Globus pallidus (tissue), 1 donor: ENCODE measurements at places on chromosomes 5 and 9.

DNA sequence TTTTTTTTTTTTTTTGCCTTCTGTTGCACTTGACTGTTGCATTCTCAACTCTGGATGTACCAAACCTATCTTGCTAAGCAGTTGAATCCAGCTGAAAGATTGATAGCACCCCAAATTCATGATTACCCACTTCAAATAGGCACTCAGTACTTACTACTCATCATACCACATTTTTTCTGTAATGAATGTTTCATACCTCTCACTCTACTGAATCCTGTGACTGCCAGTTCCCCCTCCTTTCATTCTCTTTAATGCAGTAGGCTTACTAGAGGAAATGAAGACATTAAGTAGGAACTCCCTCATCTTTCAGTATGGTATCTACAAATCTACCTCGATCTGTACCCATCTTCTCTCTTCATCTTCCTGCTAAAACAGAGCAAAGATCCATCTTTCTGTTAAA is 6.8 kb downstream of the INVS start:
- no peak for DNase-seq

GRCh38 chr9:133098104-133098754 is 22.8 kb downstream of the RALGDS start:
- no peak for DNase-seq

- no peak for DNase-seq
Measured at GRCh38 chr5:86354664-86355063, 263.1 kb upstream of the COX7C start.

- no peak for DNase-seq
Measured at GRCh38 chr5:10800852-10801251, 39.8 kb upstream of the DAP start.

- DNase-seq = no peak
Measured at GRCh38 chr9:124854822-124855221, 1.6 kb downstream of the WDR38 start.

DNA sequence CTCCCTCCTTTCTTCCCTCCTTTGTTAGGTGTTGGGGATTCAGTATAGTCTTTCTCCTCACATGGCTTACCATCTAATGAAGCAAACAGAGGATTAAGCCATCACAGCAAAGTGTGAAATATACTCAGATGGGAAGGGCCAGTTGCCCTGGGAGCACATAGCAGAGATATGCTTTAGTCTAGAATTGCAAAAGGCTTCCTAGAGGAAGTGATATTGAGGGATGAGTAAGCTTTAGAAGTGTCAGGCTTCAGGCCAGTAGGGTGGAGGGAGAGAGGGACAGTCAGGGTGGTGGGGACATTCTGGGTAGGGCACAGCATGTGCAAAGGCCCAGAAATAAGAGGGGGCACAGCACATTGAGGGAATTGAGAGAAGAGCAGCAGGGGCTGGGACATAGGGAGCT is 46.2 kb upstream of the GLRA1 start:
- DNase-seq = no peak

DNA sequence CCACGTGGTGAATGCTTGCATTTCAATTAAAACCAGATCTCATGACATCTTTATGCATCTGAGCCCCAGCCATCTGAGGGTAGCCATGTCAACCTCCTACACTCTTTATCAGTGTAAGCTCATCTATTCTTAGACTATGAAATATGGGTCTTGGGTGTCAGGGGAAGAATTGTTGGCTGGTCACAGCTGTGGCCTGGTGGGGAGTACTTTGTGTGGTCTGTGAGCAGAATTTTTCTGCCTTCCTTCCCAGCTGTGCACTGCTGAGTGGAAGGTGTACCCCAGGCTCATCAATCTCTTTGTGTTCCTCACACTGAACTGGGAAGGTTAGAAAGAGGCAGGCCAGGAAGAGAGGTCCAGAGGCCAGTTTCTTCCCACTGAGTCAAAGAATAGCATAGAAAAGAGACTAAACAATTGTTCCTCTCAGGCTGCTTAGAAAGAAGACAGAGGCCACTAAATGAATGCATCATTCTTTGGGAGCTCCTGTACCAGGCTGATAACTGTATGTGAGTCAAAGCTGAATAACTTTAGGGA is 202.7 kb upstream of the RGMB start:
- peak; percentile 32 for DNase-seq

DNA sequence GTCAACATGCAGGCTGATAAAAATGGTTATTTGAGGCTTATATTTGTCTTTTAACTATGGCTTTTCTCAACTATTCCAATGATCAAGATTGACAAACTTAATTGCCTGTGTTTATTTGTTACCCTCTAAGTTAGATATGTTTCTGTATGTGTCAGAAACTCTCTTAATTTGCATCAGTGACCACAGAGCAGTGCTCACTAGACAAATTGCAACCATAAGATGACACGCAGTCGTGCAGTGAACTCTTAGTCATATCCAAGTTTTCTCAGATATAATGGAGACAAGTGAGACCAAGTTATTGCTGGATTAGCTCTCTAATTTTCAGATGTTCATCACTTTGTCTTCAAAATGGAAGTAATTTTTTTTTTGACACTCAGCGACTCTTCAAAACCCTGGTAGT is 342.2 kb upstream of the RFX3 start:
- DNase-seq = no peak

- DNase-seq = no peak
Measured at GRCh38 chr5:78666041-78666444, 17.5 kb upstream of the LHFPL2 start.

DNA sequence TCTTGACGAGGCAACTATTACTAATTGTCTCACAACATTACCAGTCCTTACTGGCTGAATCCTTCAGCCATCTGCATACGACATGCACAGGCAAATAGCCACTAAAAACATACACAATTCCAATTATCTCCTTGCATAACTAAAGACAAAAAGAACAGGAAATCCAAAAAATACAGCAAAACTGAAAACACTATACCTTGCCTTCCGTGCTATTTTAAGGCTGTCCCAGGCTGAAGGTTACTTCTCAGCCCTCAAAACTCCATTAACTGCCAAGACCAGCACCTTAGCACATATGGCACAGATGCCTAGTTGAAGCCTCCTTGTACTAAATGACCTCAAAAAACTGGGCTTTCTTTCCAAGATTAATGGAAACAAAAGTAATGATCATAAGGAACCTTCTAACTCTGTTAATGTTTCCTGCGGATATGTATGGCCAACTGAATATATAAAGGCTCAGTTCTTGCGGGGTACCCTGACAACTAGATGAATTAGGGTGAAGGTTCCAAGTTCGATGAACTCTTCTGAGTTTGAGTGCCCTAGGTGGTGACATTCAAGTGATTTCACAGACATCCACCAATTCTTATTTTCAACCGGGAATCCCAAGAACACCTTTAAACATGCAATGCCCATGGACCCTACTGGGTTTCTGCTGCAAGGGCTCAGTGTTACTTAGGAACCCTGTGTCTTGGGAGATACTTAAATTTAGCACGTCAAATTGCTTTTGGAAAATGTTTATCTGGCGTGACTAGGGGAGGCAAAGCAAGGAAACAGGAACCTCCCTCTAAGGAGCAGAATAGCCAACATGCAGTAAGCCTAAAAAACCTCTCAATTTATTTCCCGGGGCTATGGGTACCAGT is 455.3 kb downstream of the RAB3C start:
- no peak for DNase-seq

GRCh38 chr5:84779186-84779585 is 394.5 kb upstream of the EDIL3 start:
- DNase-seq = peak; percentile 8

- peak; percentile 90 for DNase-seq
Measured at GRCh38 chr9:126842977-126843799, 17.3 kb upstream of the ZBTB34 start.

DNA sequence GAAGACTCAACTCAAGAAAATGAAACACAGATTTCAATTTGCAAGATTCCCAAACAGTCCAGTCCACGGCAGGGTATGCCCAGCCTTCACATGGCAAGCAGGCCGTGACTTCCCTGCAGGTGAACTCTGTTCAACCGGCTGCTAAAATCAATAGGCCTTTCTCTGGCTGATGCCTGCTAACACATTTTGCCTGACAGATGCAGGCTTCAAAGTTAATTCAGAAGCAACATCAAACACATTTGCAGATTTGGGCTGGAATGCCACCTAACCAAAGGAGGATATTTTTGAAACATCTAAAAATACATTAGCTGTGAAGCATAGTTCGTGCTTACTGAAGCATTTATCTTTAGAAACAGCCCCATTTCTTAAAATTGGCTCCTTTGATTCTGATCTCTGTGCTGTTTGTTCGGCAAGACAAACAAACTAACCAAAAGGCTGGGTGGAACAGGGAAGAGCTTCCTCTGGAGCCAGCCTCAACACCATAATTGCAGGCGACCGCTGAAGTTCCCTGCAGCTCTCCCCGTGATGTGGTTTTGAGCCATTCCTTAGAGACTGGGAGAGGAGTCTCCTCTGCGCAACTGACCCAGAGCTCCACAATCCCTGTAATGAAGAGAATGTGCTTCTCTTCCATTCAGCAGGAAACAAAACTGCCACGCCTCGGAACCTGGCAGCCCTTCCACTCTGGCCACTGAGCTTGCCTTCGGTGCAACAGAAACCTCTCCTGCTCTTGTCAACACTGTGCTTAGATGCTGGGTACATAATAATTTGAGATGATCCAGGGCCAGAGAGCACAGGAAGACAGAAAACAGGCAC is 126.5 kb downstream of the MYO10 start:
- DNase-seq = no peak

DNA sequence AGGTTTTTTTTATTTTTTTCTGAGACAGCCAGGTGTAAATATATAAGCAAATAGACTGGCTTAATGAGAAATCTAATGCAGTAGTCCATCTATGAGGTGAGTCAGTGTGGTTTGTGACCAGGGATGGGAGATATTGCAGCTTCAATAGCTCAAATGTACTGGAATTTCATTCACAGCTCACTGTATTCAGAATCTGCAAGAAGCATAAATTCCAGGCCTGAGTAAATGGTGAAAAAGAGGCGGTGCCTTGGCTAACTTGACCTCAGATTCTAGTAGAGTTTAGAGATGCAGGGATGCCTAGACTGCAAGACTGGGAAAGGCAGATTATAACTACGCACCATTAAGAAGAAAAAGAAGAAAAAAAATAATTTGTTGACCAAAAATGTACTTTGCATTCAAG is 151.9 kb upstream of the SMC2 start:
- DNase-seq = no peak

DNA sequence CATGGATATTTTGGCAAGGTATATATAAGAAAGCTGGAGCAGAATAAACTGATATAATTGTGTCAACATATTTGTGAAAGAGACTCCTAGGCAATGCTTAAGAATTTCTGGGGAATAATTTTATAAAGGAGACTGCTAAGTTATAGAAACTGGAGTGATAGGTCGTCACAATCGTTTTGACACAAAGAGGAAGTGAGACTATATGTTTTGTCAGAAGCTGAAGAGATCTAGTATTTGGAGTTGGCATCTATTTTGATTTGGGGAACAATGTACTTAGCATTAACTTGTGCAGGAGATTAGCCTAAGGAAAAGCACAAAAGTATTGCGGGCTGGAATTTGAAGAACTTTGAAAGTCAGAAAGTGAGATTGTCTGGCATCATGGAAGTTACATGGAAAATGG is 582.5 kb downstream of the TAF11L14 start:
- DNase-seq = peak; percentile 3

GRCh38 chr5:136308212-136308795 is 57.0 kb downstream of the TRPC7 start:
- peak; percentile 13 for DNase-seq

- no peak for DNase-seq
Measured at GRCh38 chr9:76298521-76299144, 95.6 kb downstream of the RFK start.

DNA sequence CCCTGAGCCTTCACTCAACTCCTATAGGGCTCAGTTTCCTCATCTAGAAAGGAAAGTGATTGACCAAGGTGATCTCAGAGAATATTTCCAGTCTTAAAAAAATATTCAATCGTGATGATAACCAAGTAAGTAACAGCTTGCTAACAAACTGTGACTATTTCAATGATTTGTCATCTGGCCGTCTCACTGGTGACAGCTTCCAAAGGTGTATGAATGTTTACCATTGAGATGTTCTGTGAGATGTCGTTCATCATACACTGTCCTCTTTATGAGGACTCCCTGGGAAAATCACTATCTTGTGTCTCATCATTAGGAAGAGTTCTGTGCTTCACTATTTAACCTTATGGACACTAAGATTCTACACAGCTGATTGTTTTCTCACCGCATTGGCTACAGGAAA is 75.7 kb downstream of the GLIS3 start:
- DNase-seq = no peak

- DNase-seq = peak; percentile 61
Measured at GRCh38 chr5:175059687-175060211, 335.4 kb downstream of the MSX2 start.

- DNase-seq = no peak
Measured at GRCh38 chr5:99379187-99379586, 450.4 kb upstream of the CHD1 start.

GRCh38 chr5:61813361-61813760 is 481.3 kb downstream of the ZSWIM6 start:
- no peak for DNase-seq

GRCh38 chr9:3244963-3245653 is 280.7 kb downstream of the RFX3 start:
- DNase-seq = no peak

DNA sequence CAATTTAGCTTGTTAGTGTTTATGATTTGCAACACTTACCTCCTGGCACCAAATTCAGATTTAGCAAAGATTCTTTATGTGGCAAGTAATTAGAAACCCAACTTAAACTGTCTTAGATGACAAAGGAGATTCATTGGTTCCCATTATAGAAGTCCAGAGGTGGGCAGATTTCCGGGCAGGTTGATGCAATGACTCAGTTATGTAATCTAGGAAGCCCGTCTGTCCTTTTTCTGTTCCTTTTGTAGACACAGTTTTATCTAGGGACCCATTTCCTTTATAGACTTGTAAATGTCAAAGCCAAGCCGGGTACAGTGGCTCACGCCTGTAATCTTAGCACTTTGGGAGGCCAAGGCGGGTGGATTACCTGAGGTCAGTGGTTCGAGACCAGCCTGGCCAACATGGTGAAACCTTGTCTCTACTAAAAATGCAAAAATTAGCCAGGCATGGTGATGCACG is 20.3 kb upstream of the ANKRD33B start:
- DNase-seq = no peak

- no peak for DNase-seq
Measured at GRCh38 chr9:16344343-16344742, 526.1 kb downstream of the BNC2 start.

DNA sequence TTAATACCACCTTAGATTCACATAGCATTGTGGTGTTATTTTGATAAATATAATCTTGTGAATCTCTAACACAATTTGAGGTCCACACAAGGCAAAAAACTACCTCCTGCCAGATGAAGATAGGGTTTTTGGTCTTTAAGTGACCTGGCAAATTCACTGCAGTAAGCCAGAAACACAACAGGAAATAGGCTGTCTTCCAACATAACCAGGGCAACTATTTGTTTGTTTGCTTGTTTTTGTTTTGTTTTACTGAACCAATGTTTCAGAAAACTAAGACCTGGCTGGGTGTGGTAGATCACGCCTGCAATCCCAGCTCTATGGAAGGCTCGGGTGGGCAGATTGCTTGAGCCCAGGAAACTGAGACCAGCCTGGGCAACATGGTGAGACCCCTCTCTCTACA is 95.5 kb downstream of the USP20 start:
- DNase-seq = no peak

- DNase-seq = no peak
Measured at GRCh38 chr9:38043931-38044623, 24.9 kb downstream of the SHB start.
